ENCODE measurements at places on chromosomes 7 and 10.

- DNase-seq = no peak
Measured at GRCh38 chr7:39252916-39253315, 275.2 kb downstream of the POU6F2 start.

- DNase-seq = peak; percentile 11
Measured at GRCh38 chr10:95655571-95656290, 780 bp downstream of the ALDH18A1 start.

GRCh38 chr7:6505685-6506559 lies 45.3 kb downstream of the GRID2IP start:
- no peak for DNase-seq

- no peak for DNase-seq
Measured at GRCh38 chr10:122089311-122090017, 100.5 kb downstream of the TACC2 start.

DNA sequence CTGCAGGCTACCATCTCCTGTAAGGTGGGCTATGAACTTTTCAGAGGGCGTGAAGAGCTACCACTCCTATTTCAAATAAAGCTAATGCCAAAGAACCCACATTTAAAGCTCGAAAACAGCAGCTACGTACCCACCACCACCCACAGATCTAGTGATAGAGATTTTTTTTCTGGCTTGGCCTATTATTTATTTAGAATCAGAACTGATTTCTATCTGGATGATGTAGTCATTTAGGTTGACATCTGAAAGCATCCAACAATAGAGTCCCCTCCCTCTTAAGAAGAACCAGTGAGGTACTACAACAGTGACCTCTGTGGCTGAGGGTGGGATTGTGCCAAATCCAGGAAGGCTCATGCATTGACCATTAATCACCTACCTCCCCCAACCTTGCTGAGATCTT lies 113.8 kb upstream of the ADO start:
- DNase-seq = no peak

DNA sequence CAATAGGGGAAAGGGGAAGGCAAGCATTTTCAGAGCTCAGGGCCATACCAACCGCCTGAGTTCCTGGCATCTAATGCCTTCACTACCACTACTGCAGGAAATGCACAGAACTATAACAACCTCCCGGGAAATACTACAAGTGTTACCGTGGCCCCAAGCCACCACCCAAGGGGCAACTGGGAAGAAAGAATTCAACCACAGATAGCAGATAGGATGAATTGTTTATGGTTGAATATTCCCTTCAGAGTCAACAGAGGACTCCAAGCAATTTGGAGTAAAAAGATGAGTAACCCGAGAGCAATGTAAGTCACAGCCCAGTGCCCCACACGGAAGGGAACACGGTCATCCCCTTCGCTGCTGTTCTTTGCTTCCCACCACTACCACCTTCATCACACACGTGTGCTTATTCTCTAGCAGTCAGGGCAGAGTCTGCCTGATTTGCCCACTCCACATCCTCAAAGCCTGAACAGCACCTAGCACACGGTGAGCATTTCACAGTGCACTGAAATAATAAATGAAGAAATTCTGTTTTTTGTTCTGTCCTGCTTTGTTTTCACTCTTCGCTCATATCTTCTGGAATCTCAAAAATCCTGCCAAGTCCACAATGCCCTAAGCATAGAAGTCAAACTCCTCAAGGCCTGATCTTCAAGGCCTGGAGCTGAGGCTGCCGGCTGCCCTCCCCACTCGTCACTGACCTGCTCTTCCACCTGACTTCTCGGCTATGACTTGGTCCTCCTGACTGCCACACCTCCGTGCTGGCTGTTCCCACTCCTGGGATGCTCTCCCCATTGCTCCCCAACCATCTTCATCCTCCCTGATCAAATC lies 221.1 kb downstream of the KCNMA1 start:
- DNase-seq = no peak

GRCh38 chr10:25078658-25079431 lies 62.4 kb downstream of the THNSL1 start:
- no peak for DNase-seq

Measured in NCI-H2171 treated with DMSO at 0.1 percent for 48 hours (cell line).